Tibial nerve (tissue), 4 donors: ENCODE measurements at places on chromosomes 6 and 20. TPM values are rescaled to one million over a fixed set of nuclear protein-coding genes. Genes with fewer than 3 reads are reported as not detected.

DNA sequence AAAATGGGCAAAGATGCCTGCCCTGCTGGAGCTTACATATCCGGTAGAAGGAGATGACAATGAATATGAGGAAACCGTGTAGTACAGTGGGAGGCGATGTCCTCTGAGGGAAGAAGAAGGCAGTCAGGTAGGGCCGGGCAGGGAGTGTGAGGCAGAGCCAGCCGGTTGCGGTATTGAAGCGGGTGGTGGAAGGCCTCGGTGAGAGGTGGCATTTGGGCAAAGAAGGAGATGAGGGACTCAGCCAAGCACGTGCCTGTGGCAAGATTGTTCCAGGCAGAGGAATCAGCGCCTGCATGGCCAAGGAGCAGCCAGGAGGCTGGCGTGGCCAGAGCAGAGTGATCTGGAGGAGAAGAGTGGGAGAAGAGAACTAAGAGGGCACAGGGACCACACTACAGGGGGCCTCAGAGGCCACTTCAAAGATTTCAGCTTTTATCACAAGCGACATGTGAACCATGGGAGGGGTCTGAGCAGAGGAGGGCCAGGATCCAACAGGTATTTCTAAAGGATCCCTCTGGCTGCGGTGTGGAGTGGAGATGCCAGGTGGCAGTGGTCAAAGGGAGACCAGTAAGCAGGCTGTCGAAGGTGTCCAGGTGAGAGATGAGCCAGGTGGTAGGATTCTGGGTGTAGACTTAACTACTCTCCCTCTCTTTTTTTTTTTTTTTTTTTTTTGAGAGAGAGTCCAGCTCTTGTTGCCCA lies 13.8 kb downstream of the MDFI start:
- no peak overlapping the region for H3K4me3 ChIP-seq
- no peak for DNase-seq
- H3K27me3 ChIP-seq, result no peaks in the 10 kb centered on the region
- no peaks in the 10 kb centered on the region for H3K4me1 ChIP-seq

DNA sequence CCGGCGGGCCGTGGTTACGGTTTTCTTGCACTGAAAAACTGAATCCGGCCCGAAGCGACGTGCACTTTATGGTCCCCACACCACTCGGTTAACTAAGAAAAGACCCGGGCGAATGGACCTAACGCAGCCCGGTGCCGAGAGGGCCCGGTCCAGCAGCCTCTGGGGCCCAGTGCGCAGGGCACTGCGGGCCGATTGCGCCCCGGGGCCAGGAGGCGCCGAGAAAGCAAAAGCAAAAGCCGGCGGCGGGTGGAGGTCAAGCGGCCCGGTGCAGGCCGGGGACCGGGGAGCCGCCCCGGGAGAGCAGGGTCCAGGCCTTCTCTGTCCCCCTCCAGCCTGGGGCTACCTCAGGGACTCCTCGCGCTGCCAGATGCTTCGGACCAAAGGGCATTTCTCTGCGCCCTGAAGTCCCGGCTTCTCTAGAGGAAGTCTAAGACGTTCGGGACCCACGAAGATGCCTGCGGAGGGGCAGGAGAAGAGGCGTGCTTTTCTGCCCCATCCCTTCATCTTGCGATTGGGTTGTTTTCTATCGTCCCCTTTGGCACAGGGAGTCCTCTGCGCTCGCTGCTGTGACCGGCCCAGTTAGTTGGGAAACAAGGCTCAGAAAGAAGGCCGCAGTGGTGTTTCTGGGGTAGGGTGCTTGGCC lies 4.4 kb downstream of the FOXF2 start:
- peaks cover 22% of the 10 kb centered on the region for H3K4me1 ChIP-seq
- H3K4me3 ChIP-seq, result no peak overlapping the region
- no peak overlapping the region for H3K27ac ChIP-seq

Gene ZC2HC1B
- not detected for total RNA-seq

Gene ATAT1
- total RNA-seq, result 5.9 TPM

- H3K4me3 ChIP-seq, result no peak overlapping the region
- no peaks in the 10 kb centered on the region for H3K4me1 ChIP-seq
- no peak overlapping the region for H3K27ac ChIP-seq
- no peaks in the 10 kb centered on the region for H3K27me3 ChIP-seq
- DNase-seq, result no peak
- H3K36me3 ChIP-seq, result no peaks in the 10 kb centered on the region
These were observed 74.8 kb downstream of the IMPG1 start for GRCh38 chr6:75997696-75998095.

Gene SDCBP2
- total RNA-seq, result 4.2 TPM

GRCh38 chr20:63772781-63773518 lies 33.4 kb downstream of the SLC2A4RG start:
- H3K27me3 ChIP-seq, result no peaks in the 10 kb centered on the region
- no peak for DNase-seq
- no peaks in the 10 kb centered on the region for H3K4me1 ChIP-seq
- peaks cover 41% of the 10 kb centered on the region for H3K36me3 ChIP-seq
- no peak overlapping the region for H3K4me3 ChIP-seq
- no peak overlapping the region for H3K27ac ChIP-seq

DNA sequence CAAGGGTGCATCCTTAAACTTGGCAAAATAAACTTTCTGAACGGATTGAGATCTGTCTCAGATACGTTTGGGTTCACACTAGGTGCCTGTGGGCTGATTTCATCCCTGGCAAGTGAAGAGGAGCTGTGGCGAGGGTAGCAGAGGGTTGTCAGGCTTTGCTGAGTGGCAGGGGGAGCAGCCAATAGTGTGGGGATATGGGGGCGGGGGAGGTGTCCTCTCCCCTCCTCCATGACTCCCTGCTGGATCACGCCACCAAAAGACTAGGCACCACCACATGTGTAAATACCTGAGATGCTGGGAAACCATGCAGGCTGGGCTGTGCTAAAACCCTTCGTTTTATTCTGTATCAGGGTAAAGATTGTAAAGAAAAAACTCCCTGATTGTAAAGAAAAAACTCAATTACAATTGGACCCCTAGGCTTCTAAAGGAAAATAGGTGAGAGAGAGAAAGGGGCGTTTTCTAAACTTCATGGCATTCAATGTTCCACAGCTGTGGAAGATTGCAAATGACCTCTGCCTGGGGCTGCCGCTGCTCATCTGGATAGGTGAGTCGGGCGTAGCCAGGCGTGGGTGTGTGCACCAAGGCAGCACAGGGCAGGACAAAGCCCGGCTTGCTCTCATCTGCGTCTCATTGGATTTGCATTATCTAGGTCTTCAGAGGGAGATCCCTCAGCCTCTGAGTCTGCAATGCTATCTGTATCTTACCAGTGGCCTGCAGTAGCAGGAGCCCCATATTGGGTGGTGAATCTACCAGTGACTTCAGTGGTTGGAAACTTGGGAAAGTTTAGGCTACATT lies 26.9 kb upstream of the ADTRP start:
- DNase-seq, result no peak
- H3K27me3 ChIP-seq, result no peaks in the 10 kb centered on the region
- H3K4me3 ChIP-seq, result no peak overlapping the region
- H3K36me3 ChIP-seq, result no peaks in the 10 kb centered on the region
- H3K27ac ChIP-seq, result no peak overlapping the region

DNA sequence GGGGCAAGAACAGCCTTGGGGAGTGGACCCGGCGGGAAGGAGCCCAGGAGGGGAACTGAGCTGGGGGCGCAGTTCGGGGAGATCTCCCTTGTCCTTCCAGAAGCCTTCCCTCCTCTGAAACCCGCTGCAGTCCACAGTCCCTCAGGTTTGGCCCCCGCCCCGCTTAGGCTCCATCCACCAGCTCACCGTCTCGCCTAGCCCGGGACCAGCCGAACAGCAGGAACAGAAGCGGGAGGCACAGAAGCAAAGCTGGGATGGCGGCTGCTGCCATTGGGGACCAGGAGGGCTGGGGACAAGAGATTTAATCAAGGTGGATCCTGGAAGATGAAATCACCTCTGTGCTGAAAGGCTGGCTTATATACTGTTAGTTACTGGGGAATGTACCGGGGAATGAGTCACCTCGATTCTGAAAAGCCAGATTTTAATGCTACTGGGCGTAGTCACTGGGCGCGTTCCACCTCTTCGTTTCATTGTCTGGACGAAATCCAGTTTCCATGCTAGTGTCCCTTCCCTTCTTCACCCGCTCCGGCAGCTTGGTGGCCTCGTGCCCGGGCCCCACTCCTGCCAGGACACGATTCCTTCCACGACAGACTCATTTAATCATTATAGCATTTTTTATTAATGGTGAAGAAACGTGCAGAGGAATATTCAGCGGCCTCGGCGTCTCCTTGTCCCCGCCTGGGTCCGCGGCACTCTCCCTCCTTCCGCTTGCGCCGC lies at the start of gene RAET1L:
TSS of gene RAET1L (minus strand) at position 332 of the 717 bp plus-strand sequence. CDS start at position 271, 61 bp downstream.
- peaks cover 47% of the 10 kb centered on the region for H3K27me3 ChIP-seq
- H3K36me3 ChIP-seq, result no peaks in the 10 kb centered on the region
- no peak within 1 kb of the TSS for H3K27ac ChIP-seq
- no peaks in the 10 kb centered on the region for H3K4me1 ChIP-seq

Gene TGM2
- 87.6 TPM for total RNA-seq

Gene ADGRF4
- not detected for total RNA-seq

DNA sequence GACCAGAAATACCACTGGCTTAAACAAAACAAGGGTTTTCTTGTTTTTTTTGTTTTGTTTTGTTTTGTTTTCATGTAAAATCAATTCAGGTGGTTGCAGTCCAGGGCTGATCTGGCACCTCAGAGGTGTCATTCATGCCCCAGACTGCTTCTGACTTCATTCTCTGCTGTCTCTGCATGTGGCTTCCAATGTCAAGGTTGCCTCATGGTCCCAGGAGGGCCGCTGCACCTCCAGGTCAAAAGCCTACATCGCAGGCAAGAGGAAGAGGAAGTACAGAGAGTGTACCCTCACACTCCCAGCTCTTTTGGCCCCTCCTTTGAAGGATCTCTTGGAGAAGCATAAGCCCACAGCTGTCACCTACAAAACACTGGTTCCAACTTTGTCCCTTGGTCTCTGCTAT lies 1.4 kb upstream of the BTN3A1 start:
- H3K27me3 ChIP-seq, result no peaks in the 10 kb centered on the region
- no peak overlapping the region for H3K27ac ChIP-seq
- H3K36me3 ChIP-seq, result peaks cover 6% of the 10 kb centered on the region
- H3K4me1 ChIP-seq, result peaks cover 35% of the 10 kb centered on the region

GRCh38 chr20:50953821-50954220 lies 4.5 kb downstream of the DPM1 start:
- H3K27me3 ChIP-seq, result no peaks in the 10 kb centered on the region
- peaks cover 20% of the 10 kb centered on the region for H3K4me1 ChIP-seq
- no peak overlapping the region for H3K4me3 ChIP-seq
- no peak overlapping the region for H3K27ac ChIP-seq
- H3K36me3 ChIP-seq, result peaks cover 4% of the 10 kb centered on the region

DNA sequence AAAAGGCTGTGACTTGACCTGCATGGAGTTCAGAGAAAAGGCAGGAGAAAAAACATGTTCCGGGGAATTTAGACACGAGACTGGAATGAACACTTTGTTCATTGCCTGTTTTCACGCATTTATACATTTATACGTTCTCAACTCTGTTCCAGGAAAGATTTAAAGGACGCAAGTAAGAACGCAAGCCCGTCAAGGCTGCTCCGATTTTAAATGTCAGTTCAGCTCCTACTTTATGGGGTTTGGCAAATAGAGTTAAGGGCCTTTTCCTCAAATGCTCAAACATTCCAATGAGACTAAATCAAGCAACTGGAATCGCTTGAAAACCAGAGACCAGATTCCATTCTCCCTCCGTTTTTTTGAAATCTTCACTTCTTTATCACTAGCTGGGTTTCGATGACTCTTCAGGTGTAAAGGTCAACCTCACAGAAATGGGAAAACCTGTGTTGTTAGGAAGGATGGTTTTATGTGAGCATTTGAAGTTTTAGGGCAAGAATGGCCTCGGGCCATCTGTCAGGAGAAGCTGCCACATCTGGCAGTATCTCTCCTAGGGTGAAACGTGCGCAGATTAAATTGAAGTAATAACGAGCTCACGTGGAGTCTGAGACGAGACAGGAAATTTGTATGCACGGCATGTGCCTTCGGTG lies 24.9 kb downstream of the TTLL2 start:
- no peak for DNase-seq
- H3K36me3 ChIP-seq, result no peaks in the 10 kb centered on the region
- no peaks in the 10 kb centered on the region for H3K27me3 ChIP-seq
- peak overlapping the region; percentile 39 for H3K4me3 ChIP-seq

- no peaks in the 10 kb centered on the region for H3K4me1 ChIP-seq
- H3K27ac ChIP-seq, result no peak overlapping the region
- no peak for DNase-seq
- H3K36me3 ChIP-seq, result no peaks in the 10 kb centered on the region
- no peak overlapping the region for H3K4me3 ChIP-seq
These were observed 12.4 kb upstream of the DEFB118 start for GRCh38 chr20:31355981-31356380.

DNA sequence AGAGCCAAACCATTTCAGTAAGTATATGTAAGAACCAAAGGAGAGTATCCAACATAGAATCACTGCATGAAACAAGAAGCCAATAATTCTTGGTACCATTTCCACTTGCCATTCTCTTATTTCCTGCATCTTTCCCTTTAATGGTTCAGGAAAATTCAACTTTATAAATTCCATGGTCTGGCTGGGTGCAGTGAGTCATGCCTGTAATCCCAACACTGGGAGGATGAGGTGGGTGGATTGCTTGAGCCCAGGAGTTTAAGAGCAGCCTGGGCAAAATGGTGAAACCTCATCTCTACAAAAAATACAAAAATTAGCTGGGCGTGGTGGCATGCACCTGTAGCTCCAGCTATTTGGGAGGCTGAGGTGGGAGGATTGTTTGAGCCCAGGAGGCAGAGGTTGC lies 21.2 kb downstream of the NHLRC1 start:
- peak overlapping the region; percentile 73 for H3K27ac ChIP-seq
- H3K4me3 ChIP-seq, result no peak overlapping the region
- H3K36me3 ChIP-seq, result no peaks in the 10 kb centered on the region
- DNase-seq, result no peak
- no peaks in the 10 kb centered on the region for H3K27me3 ChIP-seq

Gene CRISP2
- not detected for total RNA-seq

DNA sequence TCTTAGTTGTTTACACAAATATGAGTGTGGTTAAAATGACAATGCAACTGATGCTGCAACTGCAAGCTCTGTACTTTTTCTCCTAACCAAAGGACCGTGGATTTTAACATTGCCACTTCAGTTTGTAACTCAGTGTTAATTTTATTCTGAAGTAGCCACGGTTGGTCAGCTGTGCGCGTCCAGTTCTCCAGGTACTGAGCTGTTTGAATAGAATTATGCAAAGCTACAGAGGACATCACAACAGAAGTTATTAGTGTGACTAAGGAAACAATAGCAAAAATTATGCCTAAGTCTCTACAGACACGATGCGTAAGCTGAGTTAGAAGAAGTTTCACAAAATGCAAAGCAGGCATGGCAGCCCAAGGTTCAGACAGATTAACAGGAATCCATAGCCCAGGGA lies 4.4 kb upstream of the ABHD12 start:
- H3K27me3 ChIP-seq, result no peaks in the 10 kb centered on the region
- no peak overlapping the region for H3K4me3 ChIP-seq
- H3K36me3 ChIP-seq, result no peaks in the 10 kb centered on the region
- no peak for DNase-seq

DNA sequence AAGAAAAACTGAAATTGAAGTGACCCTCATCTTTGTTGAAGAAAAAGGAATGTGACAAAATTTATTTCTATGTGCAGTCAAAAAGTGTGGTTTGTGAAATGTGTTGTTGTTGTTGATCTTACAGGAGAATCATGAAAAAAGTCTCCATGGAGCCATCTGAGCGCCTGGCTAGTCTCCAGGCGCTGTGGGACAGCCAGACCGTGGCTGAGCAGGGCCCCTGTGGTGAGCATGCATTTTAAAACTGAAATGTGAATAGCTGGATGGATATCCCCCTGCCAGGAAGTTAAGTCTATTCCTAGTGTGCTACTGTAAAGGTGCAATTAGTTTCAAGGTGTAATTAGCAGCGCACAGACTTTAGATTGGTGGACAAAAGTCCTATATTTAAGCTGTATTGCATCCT lies 170.6 kb downstream of the CARMIL1 start:
- H3K4me1 ChIP-seq, result no peaks in the 10 kb centered on the region
- H3K4me3 ChIP-seq, result no peak overlapping the region
- H3K27me3 ChIP-seq, result no peaks in the 10 kb centered on the region
- DNase-seq, result no peak

Gene PPP1R16B
- total RNA-seq, result 2.1 TPM

Gene RIMS4
- total RNA-seq, result 4.7 TPM

Gene IMPG1
- not detected for total RNA-seq

Gene VWA7
- 0.66 TPM for total RNA-seq

Gene HCRTR2
- total RNA-seq, result not detected

Gene UQCC2
- 24.9 TPM for total RNA-seq
